Left renal pelvis (tissue), 4 donors: ENCODE measurements at places on chromosomes 12 and 14.

- no peak for DNase-seq
These were observed 41.8 kb downstream of the TUNAR start for GRCh38 chr14:95918466-95918865.

GRCh38 chr14:84592770-84593169 lies 937.2 kb upstream of the FLRT2 start:
- DNase-seq: no peak

- no peak for DNase-seq
These were observed 68.8 kb upstream of the NOS1 start for GRCh38 chr12:117430246-117430645.

- no peak for DNase-seq
These were observed 115.2 kb downstream of the LGMN start for GRCh38 chr14:92633274-92633616.

GRCh38 chr14:83913476-83913875 lies 1616.5 kb upstream of the FLRT2 start:
- no peak for DNase-seq
